Vagina (tissue), 2 donors: ENCODE measurements at places on chromosomes 16 and 17.

DNA sequence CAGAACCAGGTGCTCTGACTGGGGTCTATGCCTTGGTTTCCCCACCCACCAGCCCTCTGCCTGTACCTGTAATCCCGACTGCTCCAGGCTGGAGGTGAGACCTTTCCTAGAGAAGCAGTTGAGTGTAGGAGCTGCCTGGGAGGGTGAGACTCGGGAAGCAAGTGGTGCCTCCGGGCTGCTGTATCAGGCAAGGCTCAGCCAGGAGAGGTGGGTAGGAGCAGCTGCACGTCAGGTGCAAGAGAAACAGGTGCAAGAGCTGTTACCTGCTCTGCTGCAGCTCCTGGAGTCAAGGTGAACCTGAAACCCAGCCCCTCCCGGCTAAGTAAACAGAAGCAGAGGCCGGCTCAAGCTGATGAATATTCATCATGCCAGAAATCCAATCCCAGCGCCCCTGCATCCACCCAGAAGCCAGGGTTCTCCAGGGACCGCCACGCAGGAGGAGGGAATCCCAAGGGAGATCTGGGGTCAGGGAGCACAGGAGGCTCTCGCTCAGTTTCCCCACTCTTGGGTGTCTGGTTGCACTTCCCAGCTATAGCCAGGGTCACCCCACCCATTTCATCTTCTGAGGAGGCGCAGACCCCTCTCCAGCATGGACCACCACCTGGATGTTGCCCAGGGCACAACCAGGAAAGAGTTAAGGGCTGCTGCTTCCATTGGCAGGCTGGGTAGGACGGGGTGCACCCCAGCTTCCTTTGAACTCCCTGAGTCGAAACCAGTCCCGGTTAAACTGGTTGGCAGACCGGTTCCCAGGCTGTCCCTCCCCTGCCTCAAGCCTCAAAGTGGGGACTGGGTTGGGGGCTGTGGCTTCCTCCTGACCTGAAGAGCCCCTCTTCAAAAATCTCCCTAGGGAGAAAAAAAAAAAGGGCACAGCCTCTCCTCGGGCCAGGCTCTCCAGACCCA lies at the start of gene PRR15L:
PRR15L (minus strand) TSS at position 293 of the 900 bp plus-strand sequence. CDS start 4,649 bp downstream, outside the sequence.
- DNase-seq, result no peak

GRCh38 chr17:61261001-61261637 lies 138.5 kb upstream of the TBX2 start:
- no peak for DNase-seq

DNA sequence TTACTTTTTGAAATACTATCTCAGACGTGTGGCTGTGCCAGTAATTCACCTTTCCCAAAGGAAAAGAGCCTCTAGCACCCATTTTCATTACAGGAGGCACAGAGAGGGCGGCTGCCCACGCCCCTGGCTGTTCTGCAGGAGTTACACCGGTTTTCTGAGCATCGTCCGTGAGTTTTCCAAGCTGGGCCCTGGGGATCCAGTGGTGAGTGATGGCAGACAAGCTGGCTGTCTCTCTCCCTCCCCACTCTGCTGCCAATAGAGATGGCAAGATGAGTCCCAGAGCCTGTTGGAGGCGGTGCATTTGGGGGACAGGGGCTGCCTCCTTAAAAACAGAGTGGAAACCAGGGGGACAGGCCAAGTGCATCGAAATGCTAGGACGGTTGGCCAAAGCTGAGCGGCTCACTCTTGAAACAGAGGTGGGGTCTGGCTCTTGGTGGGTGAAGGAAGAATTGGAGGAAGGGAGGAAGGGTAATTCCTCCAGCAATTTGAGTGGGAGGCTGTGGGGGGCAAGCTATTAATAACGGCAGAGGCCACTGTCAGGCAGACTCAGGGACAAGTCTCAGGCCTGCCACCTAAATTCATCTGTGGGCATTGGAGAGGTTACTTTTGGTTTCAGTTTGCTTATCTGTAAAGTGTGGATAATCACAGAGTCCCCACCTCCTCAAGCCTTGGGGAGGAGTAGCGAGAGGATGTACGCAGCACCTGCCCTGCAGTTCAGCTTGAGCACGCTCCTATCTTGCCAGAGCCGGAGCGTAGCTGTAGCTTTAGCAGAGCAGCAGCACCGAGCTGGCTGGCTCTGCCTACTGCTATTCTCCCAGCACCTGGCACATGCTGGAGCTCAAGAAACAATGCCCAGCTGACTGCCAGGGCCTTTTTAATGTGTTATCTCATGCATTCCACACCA lies 7.5 kb upstream of the NOS2 start:
- no peak for DNase-seq

- no peak for DNase-seq
Observed at GRCh38 chr17:34843682-34844081, 117.6 kb downstream of the CCT6B start.

- DNase-seq, result no peak
Observed at GRCh38 chr17:57869617-57870282, 19.9 kb upstream of the MRPS23 start.

DNA sequence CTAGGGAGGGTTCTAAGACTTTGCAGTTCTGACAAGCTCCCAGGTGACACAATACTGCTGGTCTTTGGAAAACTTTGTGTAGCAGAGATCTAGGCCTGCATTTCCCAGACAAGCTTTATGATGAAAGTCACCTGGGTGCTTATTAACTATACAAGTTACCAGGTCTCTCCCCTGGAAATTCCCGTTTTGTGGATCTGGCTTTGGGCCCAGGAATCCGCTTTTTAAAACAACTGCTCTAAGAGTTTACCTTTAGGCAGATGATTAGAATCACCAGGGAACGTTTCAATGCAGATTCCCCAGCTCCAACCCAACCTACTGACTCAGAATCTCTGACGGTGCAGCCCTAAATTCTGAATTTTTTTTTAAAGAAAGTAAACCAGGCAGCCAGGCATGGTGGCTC lies 36.3 kb downstream of the MYH3 start:
- no peak for DNase-seq

- no peak for DNase-seq
Observed at GRCh38 chr17:336110-337021, 16.2 kb downstream of the RPH3AL start.

DNA sequence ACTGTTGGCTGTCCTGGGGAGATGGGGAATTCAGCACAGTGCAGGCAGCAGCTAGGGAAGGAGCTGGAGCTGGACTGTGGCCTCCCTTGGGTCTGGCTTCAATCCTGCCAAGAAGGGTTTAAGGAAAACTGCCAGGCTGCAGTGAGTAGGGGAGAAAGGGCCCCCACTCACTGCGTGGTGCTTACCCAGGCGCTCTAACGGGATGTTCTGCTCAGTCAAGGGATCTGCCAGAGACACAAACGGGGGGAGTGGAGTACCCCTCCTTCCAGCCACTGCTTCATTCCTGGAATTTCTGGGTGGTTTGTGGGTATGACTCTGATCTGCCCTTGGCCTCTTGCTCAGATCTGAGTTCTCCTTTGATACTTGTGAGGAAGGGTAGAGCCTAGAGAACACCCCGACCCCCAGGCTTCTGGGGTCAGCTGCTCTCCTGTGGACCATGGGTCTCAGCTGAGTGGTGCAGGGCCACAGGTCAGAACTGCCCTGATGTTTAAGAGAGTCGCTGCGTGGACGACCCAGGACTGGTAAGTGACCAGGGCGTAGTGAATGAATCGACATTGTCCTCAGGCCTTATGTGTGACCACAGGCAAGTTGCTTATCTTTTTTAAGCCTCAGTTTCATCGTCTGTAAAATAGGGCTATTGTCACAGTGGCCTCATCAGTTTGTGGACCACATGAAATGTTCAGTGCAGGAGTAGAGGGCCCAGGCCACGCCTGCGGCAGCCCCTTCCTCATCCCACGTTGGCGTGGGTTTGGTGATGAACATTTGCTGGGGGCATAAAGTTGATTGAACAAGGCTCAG lies 9.6 kb downstream of the CRISPLD2 start:
- no peak for DNase-seq

DNA sequence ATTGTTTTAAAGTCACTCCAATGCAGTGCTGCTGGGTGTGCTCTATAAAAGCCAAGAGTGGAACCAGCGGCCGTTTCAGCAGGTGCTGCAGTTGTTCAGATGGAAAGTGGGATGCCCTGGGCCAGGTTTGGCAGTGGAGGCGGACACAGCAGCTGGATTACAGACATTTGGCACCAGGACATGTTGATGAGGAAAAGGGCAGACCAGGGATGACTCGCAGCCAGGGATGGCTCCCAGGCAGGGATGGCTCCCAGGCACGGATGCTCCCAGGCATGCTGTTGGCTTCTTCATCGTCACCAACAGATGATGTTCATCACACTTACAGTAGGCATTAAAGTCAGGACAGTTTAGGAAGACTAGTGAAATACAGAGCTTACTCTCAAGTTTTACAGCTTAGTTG lies 10.0 kb downstream of the GAN start:
- no peak for DNase-seq

GRCh38 chr17:40153603-40154236 lies 13.4 kb downstream of the CASC3 start:
- no peak for DNase-seq

GRCh38 chr17:38451030-38451839 lies 23.0 kb downstream of the ARHGAP23 start:
- DNase-seq, result no peak

DNA sequence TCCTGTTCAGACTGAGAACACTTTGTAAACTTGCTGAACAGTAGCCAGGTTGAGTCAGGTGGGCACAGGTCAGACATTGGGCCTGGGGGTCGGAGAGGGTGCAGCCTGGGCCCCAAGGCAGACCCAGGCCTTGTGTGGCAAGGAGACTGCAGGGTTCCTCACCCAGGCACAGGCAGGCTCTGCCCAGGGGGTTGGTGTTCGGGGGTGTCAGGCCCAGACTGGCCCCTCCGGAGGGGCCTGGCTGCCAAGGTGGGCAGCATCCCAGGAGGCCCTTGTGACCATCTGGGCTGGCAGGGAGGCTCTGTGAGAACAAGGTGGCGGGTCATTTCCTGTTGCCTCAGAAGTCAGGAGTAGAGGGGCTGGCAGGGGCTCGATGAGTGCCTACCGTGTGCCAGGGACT lies 585 bp upstream of the MYO15A start:
- no peak for DNase-seq
